ENCODE measurements at places on chromosomes 2 and 18.

GRCh38 chr2:217928324-217929181 is 74.2 kb downstream of the TNS1 start:
- no peak for DNase-seq

DNA sequence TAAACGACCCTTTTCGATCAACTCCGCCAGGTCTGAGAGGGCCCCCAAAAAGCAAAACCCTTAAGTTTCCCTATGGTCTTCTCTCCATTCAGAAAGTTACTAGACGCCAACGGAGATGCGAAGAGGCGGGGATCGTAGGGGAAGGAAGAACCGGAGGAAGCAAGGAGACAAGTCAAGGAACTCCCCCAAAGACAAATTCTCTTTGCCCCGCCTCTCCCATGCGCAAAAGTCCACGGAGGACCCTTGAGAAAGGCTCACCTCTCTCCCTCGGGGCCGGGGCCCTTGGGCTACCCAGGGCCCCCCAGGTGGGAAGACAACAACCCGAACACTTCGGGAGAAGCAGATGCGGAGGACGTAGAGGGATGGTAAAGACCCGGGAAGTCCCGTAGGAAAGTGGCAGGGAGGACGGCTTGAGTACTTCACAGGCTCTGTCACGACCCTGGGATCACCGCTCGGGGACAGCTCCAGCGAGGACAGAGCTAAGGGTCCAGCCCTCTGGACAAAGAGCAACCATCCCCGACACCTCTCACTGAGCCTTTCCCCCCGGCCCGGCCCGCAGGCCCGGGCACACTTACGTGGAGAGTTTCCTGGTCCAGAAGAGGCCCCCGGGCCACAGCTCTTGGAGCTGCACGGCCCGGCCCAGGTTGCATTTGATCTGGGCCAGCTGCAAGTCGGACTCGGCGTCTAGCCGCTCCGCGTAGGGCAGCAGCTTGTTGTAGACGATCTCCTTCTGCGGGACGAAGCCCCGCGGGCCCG is 647 bp downstream of the PSME4 start:
- no peak for DNase-seq

DNA sequence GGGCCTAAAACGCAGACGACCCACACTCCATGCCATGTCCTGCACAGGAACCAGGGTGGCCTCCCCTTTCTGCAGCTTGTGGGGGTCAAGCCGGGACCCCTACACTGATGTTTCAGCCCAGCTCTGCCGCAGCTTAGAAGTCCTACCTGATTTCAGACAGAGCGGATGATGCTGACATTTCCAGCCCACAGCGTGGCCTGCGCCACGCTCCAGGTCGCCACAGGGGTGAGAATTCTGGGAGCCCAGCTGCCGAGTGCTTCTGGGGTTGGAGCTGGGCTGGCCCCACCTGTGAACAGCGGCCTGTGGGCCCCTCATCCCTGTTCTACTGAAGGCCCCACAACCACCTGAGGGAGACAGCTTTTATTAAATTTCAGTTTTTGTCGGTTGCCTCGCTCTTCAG is 77.2 kb downstream of the NFATC1 start:
- DNase-seq: no peak

- DNase-seq: no peak
These were observed 299.0 kb downstream of the TRIB2 start for GRCh38 chr2:13015532-13016320.
